ENCODE measurements at places on chromosomes 7 and 10.

- peaks cover 100% of the 10 kb centered on the region for H3K27me3 ChIP-seq
- no peak for DNase-seq
- H3K36me3 ChIP-seq: no peaks in the 10 kb centered on the region
- H3K4me3 ChIP-seq: no peak overlapping the region
- H3K27ac ChIP-seq: no peak overlapping the region
Measured at GRCh38 chr10:110167149-110167548, 40.3 kb upstream of the MXI1 start.

DNA sequence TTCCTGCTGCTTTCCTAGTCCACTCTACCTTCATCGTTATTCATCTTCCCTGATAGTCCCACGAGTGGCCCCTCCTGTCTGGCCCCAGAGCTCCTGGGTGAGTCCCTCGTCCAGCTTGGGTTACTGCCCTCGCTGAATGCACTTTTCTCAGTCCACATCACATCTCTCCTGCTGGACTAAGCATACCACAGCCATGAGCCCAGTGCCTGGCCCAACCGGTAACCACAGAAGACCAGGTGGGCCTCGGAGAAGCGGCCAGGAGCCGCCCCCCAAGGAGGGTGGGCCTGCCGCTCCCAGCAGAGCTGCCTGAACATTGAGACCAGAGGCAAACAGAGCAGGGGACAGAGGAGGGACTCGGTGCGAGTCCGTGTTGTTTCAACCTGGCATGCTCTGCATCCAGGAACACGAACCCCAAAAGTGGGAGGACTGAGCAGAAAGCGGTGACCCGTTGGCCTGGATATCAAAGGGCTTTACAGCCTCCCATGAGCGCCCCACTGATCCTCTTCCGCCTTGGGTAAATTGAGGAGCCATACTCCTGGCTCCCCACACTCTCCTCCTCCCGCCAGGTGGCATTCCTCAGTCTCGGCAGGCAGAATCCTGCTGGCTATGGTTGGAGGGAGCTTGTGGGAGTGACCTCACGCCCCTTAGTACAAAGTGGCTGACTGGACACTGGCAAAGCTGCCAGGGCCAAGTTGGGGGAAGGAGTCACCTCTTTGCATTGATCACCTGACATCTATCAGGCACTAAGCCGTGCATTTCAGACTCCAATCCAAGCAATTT, 13.3 kb downstream of the TMEM72 start:
- no peaks in the 10 kb centered on the region for H3K36me3 ChIP-seq
- H3K4me3 ChIP-seq: no peak overlapping the region
- no peak overlapping the region for H3K27ac ChIP-seq
- peaks cover 3% of the 10 kb centered on the region for H3K27me3 ChIP-seq
- DNase-seq: no peak

- peaks cover 21% of the 10 kb centered on the region for H3K4me1 ChIP-seq
- no peak for DNase-seq
Measured at GRCh38 chr7:44143646-44144250, 2.6 kb upstream of the MYL7 start.

GRCh38 chr7:78062214-78062613, 263.6 kb downstream of the PHTF2 start:
- H3K27ac ChIP-seq: no peak overlapping the region
- H3K4me3 ChIP-seq: no peak overlapping the region
- no peaks in the 10 kb centered on the region for H3K36me3 ChIP-seq
- DNase-seq: no peak
- peaks cover 3% of the 10 kb centered on the region for H3K4me1 ChIP-seq

DNA sequence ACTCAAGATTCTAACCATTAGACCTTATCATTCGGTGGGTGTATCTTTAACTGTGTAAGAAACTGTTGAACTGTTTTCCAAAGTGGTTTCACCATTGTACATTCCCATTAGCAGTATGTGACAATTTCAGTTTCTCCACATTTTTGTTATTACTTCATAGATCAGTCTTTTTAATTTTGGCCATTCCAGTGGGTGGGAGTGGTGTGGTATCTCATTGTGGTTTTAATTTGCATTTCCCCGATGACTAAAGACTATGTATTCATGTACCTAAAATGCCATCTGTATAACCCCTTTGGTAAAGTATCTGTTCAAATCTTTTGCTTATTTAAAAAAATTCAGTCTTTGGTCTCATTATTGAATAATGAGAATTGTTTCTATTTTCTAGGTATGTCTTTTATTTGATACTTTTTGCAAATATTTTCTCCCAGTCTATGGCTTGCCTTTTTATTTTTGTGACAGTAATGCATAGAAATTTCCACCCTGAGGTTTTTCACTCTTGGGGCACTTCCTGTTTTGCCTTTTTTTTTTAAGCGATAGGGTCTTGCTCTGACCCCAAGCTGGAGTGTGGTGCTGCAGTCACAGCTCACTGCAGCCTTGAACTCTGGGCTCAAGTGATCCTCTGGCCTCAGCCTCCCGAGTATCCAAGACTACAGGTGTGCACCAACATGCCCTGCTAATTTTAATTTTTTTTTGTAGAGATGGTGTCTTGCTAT, 141.1 kb upstream of the ITGB1 start:
- peaks cover 4% of the 10 kb centered on the region for H3K27me3 ChIP-seq
- H3K4me1 ChIP-seq: peaks cover 20% of the 10 kb centered on the region
- H3K4me3 ChIP-seq: no peak overlapping the region
- peaks cover 49% of the 10 kb centered on the region for H3K36me3 ChIP-seq

DNA sequence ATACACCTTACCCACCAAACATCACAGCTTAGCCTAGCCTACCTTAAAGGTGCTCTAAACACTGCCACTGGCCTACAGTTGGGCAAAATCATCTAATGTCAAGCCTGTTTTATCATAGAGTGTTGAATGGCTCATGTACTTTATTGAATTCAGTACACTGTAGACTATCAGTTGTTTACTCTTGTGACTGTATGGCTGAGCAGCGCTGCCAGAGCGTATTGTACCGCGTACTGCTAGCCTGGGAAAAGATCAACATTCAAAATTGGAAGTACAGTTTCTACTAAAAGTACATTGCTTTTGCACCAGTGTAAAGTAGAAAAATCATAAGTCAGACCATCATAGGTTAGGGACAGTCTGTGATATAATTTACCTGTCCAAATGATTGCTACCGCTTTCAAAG, 226.8 kb downstream of the PRPF18 start:
- no peak overlapping the region for H3K4me3 ChIP-seq
- peaks cover 6% of the 10 kb centered on the region for H3K27me3 ChIP-seq
- H3K36me3 ChIP-seq: peaks cover 30% of the 10 kb centered on the region
- peaks cover 38% of the 10 kb centered on the region for H3K4me1 ChIP-seq

DNA sequence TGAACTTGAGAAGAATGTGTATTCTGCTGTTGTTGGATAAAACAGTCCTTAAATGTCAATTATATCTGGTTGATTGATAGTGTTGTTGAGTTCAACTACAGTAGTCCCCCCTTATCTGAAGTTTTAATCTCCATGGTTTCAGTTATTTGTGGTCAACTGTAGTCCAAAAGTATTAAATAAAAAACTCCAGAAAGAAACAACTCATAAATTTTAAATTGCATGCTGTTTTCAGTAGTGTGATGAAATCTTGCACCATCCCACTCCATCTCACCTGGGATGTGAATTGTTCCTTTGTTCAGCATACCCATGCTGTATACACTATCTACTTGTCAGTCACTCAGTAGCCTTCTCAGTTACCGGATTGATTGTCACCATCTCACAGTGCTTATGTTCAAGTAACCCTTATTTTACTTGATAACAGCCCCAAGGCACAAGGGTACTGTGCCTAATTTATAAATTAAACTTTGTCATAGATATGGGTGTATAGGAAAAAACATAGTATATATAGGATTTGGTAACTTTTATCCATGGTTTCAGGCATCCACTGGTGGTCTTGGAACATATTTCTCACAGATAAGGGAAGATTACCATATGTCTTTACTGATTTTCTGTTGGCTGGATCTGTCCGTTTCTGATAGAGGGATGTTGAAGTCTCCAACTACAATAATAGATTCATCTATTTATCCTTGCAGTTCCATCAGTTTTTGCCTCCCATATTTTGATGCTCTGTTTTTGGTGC, 57.1 kb downstream of the AOAH start:
- H3K4me1 ChIP-seq: peaks cover 18% of the 10 kb centered on the region
- no peaks in the 10 kb centered on the region for H3K27me3 ChIP-seq
- no peak overlapping the region for H3K4me3 ChIP-seq
- DNase-seq: no peak
- no peaks in the 10 kb centered on the region for H3K36me3 ChIP-seq

DNA sequence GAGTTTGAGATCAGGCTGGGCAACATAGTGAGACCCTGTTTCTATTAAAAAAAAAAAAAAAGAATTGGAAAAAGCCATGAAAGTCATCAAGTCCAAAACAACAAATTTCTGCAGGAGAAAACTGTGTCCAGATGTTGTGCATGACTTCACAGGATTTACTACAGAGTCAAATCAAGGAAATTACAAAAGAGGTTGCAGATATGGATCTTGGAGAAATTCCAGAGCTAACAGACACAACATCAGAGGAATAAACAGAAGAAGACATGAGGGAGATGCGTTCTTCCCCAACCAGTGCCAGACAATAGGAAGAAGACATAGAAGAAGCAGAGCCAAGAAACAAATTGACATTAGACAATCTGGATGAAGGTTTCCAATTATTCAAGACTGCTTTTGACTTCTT, 24.3 kb upstream of the KCNIP2 start:
- H3K4me3 ChIP-seq: no peak overlapping the region
- H3K27ac ChIP-seq: no peak overlapping the region
- no peaks in the 10 kb centered on the region for H3K36me3 ChIP-seq
- no peaks in the 10 kb centered on the region for H3K27me3 ChIP-seq
- H3K4me1 ChIP-seq: no peaks in the 10 kb centered on the region

- H3K4me1 ChIP-seq: no peaks in the 10 kb centered on the region
- H3K27me3 ChIP-seq: no peaks in the 10 kb centered on the region
- DNase-seq: no peak
- no peak overlapping the region for H3K27ac ChIP-seq
Measured at GRCh38 chr10:23310404-23310803, 34.2 kb downstream of the C10orf67 start.
